Activated CD4-positive, CD25-positive, alpha-beta regulatory T cell treated with anti-CD3 and anti-CD28 coated beads, Interleukin-2, amount 50 U/mL, for 24 hours (primary cell): ENCODE measurements at places on chromosomes 5 and 9.

DNA sequence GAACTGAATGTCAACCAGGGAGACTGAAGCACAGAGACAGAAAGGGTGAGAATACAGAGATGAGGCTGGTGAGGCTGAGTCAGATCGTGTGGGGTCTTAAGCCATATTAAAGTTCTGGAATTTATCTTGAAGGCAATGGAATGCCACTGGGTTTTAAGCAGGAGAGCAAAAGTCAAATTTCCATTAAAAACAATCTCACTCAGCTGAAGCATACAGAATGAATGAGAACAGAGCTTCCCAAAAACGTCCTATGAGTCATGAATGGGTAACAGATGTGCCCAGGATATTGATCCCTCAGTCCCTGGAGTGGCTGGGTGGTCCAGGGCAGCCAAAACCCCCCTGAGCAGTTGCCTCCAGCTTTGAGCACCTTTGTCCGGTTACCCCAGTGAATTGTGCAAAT is 44.9 kb downstream of the PFDN1 start:
- no peak for ATAC-seq

DNA sequence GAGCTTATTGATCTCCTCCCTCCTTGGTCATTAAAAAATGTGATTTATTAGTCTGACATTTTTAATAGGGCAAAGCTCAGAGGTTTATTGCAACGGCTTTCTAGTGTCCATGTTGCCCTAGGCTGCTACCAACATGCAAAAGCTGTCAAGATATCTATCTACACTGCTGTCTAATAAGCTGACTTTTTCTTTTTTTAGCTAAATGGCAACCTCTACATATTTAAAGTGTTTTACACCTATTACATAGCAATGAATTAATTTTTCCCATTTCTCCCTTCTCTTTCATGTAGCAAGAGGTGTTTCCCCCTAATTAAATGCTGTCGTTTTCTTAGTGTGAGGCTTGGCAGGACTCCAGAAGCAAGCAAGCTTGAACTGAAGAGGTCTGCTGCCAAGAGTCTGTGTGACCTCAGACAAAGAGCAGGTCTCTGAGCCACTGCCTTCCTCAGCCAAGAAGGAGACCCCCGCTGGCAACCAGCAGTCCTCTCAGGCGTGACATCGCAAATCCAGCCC is 79.4 kb downstream of the GAS1 start:
- ATAC-seq, result no peak

DNA sequence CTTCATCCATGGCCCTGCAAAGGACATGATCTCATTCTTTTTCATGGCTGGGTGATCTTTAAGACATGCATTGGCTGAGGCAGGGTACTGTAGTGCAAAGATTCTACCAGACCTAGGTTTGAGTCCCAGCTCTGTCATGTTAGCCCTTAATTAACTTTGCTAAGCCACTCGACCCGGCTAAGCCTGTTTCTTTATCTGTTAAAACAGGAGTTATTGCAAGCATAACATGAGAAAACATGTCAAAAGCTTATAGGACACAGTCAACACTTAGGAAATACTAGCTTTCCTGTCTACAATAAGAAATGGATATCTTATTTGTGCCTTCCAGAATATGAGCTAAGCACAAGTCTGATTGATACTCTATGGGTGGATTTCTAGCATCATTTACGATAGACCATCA is 92.6 kb downstream of the RASEF start:
- ATAC-seq, result no peak

DNA sequence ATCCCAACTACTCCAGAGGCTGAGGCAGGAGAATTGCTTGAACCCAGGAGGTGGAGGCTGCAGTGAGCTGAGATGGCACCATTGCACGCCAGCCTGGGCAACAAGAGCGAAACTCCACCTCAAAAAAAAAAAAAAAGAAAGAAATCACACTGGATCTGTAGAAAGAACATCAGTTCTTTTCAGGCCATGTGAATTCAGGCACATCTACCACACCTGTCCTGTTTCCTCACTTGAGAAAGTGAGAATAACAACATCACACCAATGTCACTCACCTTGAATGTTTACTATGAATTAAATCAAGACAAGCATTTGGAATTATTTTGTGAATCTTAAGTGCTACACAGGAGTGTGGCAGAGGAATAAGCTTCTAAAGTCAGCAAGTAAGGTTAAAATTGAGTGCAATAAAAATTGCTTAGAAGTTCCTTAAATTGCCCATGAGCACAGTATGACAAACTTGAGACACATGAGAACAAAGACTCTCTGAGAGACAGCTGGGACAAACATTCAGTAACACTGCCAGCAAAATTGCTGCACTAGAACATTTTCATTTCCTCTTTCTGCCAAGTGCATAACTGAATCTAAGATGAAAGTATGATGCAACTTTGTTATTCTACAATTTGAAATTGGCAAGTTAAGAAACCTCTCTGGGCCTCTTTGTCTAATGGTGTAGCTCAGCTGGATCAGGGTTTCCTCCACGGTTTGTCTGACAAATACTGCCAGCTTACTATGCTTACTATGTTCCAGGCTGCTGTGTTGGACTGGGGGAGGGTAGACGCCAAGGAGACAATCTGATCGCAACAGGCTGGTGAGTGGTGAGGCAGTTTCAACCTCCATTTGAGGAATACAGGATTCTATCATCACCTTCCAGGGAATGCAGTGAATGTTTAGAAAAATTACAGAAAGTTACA is 1.9 kb upstream of the RIC1 start:
- ATAC-seq, result peak; percentile 14

DNA sequence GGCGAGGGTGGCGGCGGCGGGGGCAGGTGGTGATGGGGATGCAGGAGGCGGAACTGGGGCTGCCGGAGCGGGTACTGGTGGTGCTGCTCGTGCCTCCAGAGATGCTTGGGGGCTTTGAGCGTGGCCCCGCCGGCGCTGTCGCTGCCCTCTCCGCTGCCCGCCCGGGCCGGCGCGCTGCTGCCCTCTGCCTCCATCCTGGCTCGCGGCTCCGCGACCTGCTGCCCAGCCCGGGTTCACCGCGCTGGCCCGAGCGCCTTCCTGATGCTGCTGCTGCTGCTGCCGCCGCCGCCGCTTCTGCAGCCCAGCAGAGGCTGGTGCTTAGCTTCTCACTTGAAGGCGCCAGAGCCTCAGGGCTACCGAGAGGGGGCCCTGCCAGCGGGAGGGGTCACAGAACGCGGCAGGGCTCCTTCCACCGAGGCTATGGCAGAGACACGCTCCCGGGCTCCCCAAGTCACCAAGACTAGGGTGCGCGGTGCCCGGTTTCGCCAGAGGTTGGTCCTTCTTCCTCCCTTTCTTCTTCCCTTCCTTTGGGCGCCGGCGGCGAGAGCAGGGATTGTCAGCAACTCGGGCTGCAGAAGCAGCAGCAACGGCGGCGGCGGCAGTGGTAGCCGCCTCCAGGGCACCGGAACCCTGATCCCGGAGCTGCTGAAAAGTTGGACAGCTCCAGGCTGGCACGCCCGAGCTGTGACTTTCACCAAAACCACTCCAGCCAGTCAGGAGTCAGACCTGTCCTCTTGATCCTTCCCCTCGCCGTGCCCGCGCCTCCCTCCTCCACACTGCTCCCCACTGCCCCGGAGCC is at the start of gene PDE4D:
TSS of gene PDE4D (minus strand) at position 298 of the 799 bp plus-strand sequence.
- no peak for ATAC-seq

- no peak for ATAC-seq
Observed at GRCh38 chr5:44396312-44396711, 7.1 kb upstream of the FGF10 start.

DNA sequence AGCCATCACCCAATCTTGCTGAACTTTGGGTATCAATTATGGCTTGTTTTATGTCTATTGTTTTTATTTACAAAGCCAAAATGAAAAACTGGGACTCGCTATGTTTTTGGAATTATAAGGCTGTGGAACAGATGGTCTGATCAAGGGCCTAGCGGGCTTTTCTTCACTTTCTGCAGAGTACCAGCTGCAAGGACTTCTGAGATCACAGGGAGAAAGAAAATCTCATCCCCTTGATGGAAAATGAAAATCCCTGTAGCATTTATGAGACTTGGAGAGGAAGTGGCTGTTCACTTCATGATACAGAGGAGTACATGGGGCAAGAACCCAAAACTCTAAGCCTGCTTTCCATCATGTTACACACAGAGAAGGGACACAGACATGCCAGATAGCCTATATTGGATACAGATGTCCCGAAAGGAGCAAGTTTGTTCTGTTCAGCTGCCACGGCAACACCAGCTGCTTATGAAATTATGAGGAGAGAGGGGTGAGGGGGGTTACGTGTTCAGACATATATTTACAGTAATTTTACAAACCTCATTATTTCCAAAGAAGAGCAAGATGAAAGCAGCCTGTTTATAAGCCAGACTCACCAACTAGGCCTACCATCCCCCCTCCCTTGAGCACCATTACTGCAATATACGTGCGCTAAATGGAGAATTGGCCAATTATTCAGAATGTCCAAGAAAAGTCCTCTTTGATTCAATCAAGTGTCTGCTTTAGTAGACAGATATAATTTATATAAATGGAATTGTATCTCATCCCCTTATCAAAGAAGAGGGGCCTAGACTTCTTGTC is 220.0 kb downstream of the MARCHF11 start:
- no peak for ATAC-seq

- ATAC-seq, result no peak
Observed at GRCh38 chr5:175873088-175873454, 1.7 kb downstream of the CPLX2 start.

DNA sequence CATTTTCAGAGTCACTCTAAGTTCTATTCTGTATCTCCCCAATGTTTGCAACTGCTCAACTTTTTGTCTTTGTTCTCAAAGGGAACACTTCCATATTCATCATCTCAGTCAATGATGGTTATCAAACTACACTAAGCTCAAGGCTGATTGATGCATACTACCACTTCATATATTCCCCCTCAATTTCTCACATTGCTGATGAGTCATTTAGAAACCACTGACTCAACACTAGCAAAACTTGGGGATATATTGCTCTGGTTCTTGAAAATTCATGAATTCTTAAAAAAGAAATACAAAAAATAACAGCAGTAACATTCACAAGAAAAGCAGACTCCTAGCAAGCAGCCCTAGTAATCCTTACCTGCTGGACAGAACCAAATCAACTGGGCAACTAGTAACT is 52.2 kb downstream of the ABHD17B start:
- peak; percentile 89 for ATAC-seq

GRCh38 chr9:136526625-136527066 is 19.2 kb downstream of the NOTCH1 start:
- no peak for ATAC-seq

GRCh38 chr5:58628626-58629025 is 45.8 kb downstream of the RAB3C start:
- no peak for ATAC-seq

DNA sequence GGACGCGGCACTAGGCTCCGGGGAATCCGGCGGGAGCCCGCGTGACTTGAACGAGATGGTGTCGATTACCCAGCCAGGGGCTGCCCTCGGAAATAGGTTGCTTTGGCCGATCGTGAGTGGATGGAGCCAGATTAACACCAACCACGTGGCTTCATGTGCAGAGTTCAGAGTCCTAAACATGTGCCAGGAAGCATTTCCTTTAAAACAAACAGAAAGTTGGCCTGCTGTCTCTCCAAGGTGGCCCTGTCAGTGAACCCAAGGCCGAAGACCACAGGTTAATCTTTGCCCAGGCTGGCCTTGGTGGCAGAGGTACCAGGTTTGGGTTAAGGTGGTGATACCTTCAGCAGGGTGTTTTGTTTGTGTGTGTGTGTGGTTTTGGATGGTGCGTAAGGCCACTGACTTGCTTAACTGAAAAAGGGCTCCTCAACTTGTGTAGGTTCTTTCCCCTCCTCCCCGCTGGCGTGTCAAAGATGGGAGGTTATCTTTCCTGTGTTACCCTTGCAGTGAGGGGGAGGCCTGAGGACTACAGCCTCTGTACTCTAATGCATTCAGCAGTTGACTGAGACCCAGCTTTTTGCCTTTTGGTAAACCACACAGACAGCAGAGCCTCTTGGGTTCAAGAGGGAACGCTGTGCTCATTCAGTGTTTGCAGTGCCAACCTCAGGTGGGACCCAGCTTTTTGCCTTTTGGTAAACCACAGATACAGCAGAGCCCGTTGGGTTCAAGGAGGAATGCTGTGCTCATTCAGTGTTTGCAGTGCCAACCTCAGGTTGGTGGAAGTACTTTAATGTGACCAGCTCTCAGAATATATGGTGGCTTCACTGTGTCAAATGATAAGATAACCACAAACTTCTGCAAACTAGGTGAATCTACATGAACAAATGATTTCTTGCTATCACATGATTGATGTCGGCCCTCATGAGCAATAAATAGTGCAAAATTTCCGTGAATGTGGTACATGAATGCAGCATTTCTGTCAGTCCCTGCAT is 1.4 kb downstream of the IQGAP2 start:
- peak; percentile 45 for ATAC-seq

GRCh38 chr9:135508211-135508820 is 7.8 kb downstream of the MRPS2 start:
- ATAC-seq, result no peak

- ATAC-seq, result no peak
Observed at GRCh38 chr5:90356176-90356575, 53.4 kb downstream of the CETN3 start.

DNA sequence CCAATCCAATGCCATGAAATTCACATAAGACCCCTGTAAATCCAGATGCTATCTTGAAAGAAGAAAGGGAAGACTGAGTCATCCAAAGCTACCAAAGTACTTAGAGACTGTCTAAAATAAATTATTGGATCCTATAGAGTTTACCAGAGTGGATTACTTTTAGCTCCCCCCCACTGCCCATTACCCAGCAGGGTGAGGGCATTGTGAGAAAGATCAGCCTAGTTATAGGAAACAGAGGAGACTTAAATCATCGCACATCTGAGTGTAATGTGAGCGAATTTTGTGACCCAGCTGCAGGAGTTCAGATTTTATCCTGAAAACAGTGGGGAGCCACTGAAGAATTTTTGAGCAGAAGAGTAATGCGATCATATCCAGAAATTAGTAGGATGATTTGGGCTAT is 1.6 kb upstream of the ENHO start:
- no peak for ATAC-seq

DNA sequence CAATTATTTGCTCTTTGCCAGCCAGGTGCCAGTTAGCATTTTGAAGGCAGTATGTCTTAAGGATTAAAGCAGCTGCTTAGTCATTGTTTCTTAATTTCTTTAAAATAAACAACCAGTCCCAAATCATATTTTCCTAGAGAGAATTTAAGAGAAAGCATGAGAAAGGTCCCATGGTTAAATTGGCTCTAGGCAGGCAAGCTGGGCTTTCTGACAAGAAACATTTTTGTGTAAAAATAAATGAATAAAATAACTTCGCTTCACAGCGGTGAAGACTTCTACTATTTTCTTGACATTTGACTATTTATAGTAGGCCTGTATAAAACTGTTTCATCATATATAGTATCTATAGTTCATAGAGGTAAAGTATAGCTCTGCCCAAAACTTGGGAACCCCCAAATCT is 617.7 kb upstream of the C9orf72 start:
- ATAC-seq, result no peak
